ENCODE measurements at places on chromosomes 12 and 14.

DNA sequence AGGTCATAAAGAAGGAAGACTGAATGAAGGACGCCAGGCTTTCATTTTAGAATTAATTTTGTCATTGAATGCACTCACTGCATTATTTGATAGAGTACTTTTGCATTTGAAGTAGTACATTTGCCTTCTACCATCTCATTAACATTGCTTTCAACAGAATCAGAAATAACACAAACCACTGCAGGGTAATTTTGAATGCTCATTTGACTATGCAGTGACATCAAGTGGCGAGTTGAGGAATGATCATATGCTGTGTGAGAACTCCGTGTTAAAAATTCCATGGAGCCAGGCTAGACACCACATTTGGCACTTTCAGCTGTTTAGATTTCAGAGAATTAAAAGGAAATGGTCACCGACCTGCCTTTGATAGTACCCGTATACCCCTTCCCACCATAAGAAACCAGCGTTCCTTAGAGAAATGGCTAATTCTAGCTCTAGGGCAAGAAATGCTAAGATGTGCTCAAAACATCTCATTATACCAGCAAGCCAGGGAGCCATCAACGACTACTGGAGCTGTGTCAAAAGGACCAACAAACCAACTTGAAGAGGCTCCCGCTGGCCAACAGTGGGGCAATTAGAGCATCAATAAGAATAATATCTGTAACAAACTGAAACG lies 16.5 kb downstream of the HEBP1 start:
- peak; percentile 39 for DNase-seq

DNA sequence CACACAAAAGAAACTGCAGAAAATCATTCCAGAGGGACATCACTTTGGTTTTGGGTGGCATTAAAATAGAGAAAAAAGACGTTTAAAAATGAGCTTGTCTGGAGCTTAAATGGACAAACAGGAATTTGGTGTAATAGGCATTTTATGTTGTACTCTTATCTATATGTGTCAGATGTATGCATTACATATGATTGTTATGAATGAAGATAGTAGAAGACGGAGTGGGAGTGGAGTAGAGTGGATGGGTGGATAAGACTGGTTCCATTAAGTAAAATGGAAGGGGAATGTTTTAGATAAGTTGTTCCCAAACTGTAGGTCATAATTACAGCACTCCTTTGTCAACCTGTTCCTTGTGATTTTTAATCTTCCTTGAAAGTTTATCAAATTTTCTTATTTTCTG lies 1.9 kb downstream of the CCDC91 start:
- no peak for DNase-seq

DNA sequence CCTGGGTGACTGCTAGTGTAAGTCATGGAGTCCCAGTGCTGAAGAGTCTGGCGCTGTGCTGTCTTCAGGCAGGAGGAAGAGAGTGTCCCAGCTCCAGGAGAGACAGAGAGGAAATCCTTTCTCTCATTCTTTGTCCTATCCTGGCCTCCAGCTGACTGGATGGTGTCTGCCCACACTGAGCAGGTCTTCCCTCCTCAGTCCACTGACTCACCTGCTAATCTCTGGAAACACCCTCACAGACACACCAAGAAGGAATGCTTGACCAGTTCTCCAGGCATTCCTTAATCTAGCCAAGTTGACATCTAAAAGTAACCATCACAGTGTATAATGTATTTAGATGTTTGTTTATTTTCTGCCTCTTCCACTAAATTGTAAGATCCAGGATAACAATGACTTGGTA lies 53.9 kb downstream of the EMP1 start:
- DNase-seq: peak; percentile 79

DNA sequence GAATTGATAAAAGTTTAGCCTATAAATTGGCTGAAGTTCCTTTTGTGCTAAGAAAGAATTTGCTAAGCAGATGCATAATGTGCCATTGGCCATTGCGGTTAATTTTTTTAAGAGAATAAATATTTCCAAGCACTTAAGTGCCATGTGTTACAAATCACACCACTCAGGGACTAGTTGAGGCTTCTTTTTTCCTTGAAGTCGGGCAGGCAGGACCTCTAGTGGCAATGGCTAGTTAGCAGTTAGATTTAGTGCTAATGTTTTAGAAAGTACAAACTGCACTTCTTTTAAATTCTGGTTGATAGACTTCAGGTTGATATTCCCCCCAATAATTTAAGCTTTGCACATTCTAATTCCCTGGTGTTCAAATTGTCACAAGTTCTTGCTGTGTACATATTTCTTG lies 294.3 kb downstream of the APAF1 start:
- peak; percentile 42 for DNase-seq

DNA sequence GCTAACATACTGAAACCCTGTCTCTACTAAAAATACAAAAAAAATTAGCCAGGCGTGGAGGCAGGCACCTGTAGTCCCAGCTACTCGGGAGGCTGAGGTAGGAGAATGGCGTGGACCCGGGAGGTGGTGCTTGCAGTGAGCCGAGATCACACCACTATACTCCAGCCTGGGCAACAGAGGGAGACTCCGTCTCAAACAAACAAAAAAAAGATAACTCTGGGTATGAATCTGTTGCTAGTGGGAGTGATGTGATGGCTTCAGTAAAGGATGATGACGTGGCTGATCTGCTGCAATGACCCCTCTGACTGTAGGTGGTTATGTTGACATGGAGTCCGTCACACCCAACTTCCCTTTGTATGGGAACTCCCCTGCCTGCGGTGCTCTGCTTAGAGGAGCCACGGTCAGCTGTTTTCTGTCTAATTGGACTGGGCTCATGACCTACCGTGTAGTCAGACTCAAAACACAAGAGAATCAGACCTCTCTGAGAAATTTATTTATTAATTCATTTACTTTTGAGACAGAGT lies 59.1 kb upstream of the MED13L start:
- DNase-seq: peak; percentile 33

DNA sequence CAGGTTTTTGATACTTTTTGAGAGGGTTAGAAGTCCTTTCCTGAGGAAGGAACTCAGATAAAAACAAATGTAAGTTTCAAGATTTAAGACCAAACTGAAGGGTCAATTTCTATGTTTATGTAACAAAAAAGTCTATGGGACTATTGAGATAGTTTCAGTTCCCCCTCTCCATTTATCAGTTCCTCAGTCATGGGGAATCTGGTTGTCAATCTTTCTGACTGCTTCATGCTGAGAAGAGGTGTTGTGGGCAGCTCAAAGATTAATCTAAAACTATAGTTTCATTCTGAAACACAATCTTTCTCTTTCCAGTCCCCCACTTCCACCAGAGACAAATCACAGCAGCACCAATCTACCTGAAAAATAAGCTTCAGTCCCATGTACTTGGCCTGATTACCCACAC lies 93.7 kb downstream of the KCNMB4 start:
- no peak for DNase-seq

- DNase-seq: peak; percentile 75
Observed at GRCh38 chr12:113232840-113233585, 11.7 kb downstream of the TPCN1 start.

DNA sequence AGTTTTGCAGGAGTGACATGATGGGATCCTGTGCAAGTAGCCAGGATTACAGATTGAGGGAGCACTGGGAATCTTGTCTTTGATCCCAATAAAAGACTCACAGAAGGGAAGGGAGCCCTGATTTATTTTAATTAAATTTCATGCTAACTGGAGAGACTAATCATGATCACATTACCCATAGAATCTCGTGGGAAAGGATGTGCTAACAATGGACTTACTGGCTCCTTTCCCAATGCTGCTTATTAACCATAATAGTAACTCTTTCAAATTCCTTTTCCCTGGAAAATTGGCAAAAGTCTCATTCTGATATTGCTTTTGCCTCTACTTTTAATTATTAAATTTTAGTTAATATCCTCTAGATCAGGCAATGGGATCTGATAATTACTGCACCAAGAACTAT lies 174.8 kb upstream of the AVPR1A start:
- DNase-seq: no peak

- no peak for DNase-seq
Observed at GRCh38 chr12:131088701-131089530, 135.2 kb downstream of the ADGRD1 start.

- DNase-seq: peak; percentile 43
Observed at GRCh38 chr12:91143206-91143605, 31.9 kb upstream of the LUM start.

- no peak for DNase-seq
Observed at GRCh38 chr14:104036212-104036611, 49.3 kb upstream of the ASPG start.

GRCh38 chr12:50862316-50862715 lies 19.6 kb downstream of the TMPRSS12 start:
- DNase-seq: peak; percentile 55

- DNase-seq: peak; percentile 90
Observed at GRCh38 chr14:89137526-89138163, 279.4 kb downstream of the FOXN3 start.

GRCh38 chr12:4116251-4117111 lies 157.1 kb upstream of the CCND2 start:
- peak; percentile 69 for DNase-seq

DNA sequence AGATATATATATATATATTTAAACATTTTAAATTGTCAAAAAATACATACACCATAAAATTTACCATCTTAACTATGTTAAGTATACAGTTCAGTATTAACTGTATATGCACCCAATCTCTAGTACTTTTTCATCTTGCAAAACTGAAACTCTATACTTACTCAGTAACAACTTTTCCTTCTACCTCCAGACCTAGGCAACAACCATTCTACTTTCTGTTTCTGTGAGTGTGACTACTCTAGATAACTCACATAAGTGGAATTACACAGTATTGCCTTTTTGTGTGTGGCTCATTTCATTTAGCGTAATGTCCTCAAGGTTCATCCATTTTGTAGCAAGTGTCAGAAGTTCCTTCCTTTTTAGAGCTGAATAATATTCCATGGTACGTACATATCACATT lies 8.2 kb downstream of the FAM234B start:
- DNase-seq: no peak

DNA sequence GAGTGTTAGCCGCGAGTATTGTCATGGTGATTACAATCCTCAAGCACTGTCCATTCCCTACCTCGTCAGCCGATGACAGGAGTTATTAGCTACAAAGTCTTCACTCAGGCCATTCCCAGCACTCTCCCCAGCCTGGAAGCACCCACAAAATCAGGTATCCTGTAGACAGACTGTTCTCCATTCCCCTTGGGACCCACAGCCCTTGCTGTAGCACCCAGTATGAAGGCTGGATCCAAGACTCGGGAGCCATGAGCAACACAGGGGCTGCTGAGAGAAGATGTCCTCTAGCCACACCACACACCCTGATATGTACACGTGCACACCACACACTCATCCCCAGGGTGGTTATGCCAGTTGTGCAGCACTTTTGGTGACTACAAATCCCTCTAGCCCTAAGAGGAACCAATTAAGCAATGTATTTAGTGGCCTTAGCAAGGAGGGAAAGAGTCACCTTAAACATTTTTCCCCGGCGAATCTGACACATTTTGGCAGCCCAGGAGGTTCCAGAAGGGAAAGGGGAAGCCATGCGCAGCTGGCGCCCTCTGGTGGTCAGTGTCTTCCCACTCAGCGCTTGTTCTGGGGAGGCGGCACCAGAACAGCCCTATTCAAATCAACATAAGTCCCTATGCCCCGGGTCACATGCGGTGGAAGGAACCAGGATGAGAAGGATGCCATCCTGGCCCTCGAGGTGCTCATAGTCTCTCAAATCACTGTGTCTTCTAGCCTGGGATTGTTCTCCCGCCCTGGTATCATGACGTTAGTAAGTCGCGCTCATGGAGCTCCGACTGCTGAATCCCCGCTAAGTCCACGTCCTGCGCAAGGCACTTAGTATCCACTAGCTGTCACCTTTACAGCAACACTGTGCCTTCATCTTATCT lies 96.9 kb downstream of the GCH1 start:
- DNase-seq: peak; percentile 51

- DNase-seq: no peak
Observed at GRCh38 chr14:80868260-80868659, 73.3 kb downstream of the CEP128 start.

DNA sequence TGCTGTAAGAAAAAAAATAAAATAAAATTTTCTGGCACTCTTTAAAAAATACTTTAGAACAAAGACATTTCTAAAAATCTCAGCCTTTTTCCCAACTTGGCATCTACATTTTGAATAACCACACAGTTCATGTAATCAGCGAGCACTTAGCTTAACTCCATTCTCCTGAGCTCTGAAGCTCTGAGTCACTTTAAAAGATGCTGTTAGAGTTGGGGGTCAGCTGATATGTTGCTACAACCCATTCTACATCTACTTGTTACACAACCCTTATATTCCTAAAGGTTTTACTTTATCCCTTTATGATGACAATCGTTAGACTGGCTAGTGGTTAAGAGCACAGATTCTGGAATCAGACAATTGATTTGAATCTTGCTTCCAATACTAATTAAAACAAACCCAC lies 48.3 kb downstream of the SLC41A2 start:
- DNase-seq: peak; percentile 74

DNA sequence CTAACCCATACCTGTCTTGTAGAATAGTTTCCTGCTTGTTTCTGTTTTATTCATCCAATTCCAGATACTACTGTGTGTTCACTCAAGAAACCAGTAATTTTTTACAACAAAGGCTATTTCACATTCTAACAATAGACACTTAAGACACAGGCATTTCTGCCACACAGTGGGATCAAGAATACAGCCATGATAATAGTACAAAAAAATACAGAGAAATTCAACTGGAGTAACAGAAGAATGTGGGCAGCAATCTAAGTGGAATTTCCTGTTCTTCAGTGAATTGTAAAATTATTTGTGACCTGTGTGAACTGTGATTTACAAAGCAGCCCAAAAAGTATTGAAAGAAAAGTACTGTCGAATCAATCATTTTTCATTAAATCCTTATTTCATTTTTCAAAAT lies 282.9 kb downstream of the CCER1 start:
- DNase-seq: peak; percentile 9

GRCh38 chr12:124856842-124857178 lies 6.9 kb downstream of the SCARB1 start:
- no peak for DNase-seq

- no peak for DNase-seq
Observed at GRCh38 chr12:3884671-3885070, 11.5 kb upstream of the PARP11 start.
